Stimulated activated naive CD4-positive, alpha-beta T cell (primary cell): ENCODE measurements at places on chromosomes 4 and X.

DNA sequence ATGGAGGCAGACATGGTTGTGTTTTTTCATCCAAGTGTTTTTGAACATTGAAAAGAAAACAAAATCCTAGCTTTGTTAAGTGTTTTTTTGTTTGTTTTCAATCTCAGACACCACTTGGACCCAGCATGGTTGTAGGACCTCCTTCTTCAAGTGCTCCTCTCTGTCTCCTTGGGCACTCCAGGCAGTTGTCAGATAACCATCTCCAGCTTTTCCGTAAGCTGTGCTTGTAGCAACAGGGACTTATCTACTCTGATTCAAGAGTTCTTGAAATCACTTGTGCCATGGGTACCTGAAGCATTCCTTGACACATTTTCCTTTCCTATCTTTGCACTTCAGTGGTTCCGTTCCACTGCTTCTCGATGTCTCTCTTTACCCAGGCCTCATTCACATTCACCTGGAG, 334.9 kb upstream of the DDX53 start:
- DNase-seq, result no peak

GRCh38 chrX:73913580-73913979, 350.6 kb downstream of the CHIC1 start:
- DNase-seq, result no peak

- no peak for DNase-seq
Measured at GRCh38 chrX:40975951-40976350, 109.3 kb upstream of the USP9X start.

DNA sequence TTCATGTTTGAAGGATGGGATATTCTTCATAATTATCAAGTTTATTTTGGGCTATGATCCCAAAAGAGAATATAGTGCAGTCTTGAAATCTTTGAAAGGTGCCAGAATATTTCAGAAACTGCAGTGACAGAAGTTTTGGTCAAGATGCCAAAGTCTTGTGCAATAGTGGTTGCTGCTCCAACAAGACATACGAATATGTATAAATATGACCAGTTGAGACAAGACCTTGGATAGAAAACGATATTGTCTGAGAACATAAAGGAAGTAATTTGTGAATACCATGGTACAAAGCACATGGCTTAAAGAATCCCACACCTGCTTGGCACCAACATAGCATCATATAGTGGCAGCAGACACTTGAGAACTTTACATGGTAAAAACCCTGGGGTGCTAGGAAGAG, 48.6 kb upstream of the AMELX start:
- no peak for DNase-seq

DNA sequence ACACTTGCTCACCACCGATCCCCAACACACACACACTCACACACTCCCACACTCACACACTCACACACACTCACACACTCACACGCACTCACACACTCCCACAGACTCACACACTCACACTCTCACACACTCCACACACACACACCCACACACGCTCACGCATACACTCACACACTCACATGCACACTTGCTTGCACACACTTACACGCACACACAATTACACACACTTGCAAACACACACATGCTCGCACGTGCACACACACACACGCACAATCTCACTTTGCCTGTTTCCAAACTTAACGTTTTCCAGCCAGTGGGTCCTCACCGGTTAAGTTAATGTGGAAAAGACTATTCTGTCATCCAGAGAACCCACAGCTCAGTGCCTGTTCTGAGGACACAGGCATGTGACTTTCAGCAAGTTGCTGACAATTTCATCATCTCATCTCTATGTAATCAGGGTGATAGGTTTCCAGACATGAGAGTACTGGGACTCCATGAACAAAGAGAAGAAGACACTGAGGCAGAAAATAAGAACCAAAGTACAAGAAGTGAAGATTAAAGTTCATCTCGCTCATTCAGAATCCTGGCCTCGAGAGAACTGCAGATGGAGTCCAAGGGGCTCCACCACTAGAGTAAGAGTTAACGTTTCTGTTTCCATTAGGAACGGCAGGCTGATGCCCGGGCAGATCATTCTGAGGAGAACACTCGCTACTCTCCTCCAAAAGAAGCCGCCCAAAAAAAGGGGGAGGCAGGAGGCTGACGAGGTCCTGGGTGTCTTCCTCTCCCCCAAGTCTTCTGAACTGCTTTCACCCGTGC, 153.2 kb upstream of the FRG1 start:
- no peak for DNase-seq

DNA sequence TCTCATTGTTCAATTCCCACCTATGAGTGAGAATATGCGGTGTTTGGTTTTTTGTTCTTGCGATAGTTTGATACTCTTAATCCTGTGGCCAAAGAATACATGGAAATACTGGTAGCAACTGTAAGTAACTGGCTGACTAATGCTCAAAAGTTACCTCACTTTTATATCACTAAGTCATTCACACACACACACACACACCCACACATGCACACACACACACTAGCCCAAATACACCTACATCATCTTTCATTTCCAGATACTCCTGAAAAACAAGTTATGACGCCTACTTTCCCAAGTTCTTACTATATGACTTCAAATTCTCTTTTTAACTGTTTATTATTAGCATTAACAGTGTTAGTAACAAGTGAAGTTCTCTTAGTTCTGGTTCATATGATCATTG, 101.3 kb downstream of the DCHS2 start:
- no peak for DNase-seq
